Vagina (tissue), 2 donors: ENCODE measurements at places on chromosomes 4 and X. TPM values are rescaled to one million over a fixed set of nuclear protein-coding genes. Genes with fewer than 3 reads are reported as not detected.

DNA sequence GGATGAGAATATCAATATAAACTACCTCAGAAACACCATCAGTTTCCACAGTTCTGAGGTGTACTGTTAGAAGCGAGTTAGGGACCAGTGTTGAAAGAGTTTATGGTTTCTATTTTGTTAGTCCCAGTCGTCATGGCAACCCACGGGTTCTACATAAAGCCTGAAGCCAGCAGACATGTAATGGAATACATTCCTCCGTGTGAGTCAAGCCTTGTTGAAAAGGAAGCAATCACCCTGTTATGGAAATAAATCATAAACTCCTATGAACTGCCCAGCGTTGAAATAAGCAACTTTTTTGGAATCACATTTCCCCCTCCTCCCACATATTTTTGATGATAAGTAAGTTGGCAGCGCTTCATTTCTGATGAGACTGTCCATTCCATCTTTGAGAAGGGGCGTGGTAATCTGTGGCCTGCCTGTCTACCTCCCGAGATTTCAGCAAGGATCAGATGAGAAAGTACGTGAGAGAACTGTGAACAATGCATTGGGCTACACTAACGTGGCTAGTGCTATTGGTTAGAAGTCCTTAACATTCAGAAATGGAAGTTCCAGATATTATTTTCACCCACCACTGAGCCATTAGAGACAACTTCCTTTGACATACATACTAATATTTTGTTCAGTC lies 40.4 kb upstream of the PDHA1 start:
- no peaks in the 10 kb centered on the region for H3K27me3 ChIP-seq
- H3K4me1 ChIP-seq = no peaks in the 10 kb centered on the region
- DNase-seq = no peak
- no peak overlapping the region for H3K4me3 ChIP-seq

- no peak overlapping the region for H3K27ac ChIP-seq
- no peak overlapping the region for H3K4me3 ChIP-seq
- H3K27me3 ChIP-seq = no peaks in the 10 kb centered on the region
- DNase-seq = no peak
- H3K36me3 ChIP-seq = no peaks in the 10 kb centered on the region
These were observed 30.0 kb downstream of the OTUD6A start for GRCh38 chrX:70092247-70092646.

ZNF630 gene
- total RNA-seq = 4.7 TPM

DNA sequence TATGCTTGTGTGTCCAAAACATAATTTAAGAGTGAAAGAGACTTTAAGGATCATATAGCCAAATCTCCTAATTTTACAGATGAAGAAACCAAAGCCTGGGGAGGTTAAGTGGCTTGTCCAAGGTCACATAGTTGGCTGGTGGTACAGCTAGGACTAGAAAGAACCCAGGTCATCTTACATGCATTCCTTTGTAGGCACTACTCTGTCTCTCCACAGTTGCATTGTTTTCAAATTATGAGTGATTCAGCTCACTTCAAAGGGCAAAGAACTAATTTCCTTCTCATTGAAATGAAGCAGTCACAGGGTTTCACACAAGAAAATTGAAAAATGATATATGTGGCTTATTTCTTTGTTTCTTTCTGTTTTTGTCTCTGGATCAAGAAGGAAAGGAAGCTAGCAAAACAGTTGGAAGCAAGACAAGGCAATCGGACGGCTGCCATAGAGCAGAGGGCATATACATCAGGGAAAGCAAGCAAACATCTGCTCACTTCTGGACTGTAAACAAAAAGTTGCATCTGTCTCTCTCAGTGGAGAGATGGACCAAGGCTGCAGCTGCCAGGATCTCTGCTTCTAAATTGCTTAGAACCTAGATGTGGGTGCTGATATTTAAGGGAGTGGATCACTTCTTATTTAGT lies 107.5 kb upstream of the AMOT start:
- H3K27me3 ChIP-seq = no peaks in the 10 kb centered on the region
- no peak for DNase-seq
- H3K36me3 ChIP-seq = no peaks in the 10 kb centered on the region
- no peak overlapping the region for H3K27ac ChIP-seq
- no peak overlapping the region for H3K4me3 ChIP-seq
